SJCRH30 (cell line): ENCODE measurements at places on chromosomes 16 and 17.

DNA sequence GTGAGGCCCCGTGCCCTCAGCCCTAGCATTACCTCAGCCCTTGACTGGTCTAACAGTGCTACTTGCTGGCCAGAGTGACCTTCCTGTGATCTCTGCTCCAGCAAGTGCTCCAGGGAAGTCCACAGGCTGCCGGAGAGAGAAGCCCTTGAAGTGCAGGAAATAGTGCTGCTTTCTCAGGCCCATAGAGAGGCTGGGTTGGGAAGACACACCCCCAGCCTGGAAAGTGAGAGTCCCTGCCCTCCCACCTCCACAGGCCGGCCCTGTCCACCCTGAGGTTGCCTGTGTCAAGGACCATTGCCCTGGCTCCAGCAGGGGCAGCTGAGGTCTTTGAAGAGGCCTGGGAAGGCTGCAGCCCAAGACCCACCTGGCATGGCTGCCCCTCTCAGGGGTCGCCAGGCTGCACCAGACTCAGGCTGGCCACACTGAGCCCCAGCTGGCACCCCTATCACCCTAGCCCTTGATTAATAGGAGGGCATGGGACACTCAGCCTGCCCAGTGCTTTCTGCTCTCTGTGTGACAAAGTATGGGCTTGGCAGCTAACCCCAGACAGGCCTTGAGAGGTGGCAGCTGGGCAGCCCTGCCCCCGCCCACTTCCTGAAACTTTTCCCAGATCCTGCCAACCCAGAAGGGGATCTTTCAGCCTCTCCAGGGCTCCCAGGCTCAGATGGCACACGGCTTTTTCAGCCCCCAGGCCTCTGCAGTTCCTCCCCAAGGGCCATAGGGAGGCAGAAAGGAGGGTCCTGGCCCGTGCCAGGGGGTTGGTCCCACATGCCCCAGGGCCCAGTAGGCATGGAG is 21.7 kb downstream of the ATP6V0D1 start:
- no peak overlapping the region for H3K27ac ChIP-seq
- no peaks in the 10 kb centered on the region for H3K27me3 ChIP-seq
- no peak overlapping the region for H3K4me3 ChIP-seq
- DNase-seq = no peak

DNA sequence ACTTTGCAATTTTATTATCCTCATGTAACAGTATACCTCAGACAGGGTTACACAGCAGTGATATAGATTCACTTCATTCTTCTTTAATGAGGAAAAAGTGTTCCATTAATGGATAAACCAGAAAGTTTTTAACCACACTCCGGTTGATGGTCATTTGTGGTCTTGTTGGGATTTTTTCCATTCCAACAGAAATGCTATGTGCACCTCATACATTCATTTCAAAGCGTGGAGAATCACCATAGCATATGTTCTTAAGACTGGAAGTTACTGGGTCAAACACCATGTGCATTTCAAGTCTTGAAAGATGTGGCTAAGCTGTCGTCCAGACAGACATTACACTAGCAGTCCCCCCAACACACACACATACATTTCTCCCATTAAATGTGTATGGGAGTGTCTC is 245.8 kb upstream of the CDH5 start:
- peak; percentile 81 for DNase-seq
- H3K4me3 ChIP-seq = no peak overlapping the region
- H3K27me3 ChIP-seq = no peaks in the 10 kb centered on the region
- peak overlapping the region; percentile 97 for H3K27ac ChIP-seq
- H3K36me3 ChIP-seq = no peaks in the 10 kb centered on the region
- H3K4me1 ChIP-seq = peaks cover 43% of the 10 kb centered on the region

DNA sequence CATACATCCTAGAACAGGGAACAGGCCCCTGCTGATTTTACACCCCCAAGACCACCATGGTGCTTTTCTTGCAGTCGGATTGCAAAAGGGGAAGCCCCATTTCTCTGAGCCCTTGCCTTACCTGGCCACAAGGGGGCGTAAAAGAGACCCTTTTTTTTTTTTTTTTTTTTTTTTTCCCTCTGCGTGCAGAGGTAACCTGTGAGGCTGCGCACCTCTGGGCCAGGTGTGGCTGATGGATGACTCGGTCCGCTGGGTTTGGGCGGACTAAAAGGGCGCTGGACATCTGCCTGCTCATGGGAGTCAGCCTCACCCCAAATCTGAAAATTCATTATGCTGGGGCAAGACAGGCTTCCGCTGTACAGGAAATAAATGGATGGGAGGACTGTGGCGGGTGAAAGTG is 281.0 kb downstream of the CBLN1 start:
- H3K4me3 ChIP-seq = no peak overlapping the region
- H3K27me3 ChIP-seq = 0 out of 2 replicates have a peak, but pooled peaks cover 3% of the 10 kb centered on the region
- peak; percentile 10 for DNase-seq
- no peak overlapping the region for H3K27ac ChIP-seq
- no peaks in the 10 kb centered on the region for H3K36me3 ChIP-seq
- H3K4me1 ChIP-seq = no peaks in the 10 kb centered on the region

DNA sequence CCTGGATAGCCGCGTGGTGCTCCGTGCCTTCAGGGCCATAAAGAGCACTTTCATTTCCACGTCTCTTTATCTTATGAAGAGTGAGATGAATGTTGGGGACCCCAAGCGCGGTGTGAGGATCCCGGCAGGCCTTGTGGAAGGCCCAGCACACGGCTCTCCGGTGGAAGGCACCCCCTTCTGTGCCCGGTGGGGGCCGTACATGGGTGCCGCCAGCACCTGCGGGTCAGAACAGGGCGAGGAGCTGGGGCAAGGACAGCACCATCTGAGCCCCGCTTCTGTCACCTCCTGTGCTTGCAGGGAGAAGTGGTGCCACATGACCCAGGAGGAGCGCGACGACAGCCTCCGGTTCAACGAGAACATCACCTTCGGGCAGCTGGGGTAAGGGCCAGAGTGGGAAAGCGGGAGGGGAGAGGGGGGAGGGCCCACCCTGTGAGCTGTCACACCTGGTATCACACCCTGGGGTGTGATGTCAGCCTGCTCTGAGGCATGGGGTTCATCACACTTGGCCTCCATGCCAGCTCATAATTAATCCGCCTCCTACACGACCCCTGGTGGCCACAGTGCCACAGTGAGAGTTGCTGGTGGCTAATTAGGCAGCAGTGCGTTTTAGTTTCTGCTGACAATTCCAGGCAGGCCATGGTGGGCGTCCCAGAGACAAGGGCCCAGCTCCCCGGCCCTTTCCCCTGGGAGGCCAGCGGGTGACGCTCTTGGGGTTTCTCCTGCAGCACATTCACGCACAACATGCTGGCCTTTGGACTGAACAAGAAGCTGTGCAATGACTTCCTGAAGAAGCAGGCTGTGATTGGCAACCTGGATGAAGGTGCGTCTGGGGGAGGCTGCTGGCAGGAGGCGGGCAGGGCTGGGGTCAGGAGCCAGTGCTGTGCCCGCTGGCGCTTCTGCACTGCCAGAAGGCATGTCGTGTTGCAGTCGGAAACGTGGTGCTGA is 25.7 kb downstream of the CIBAR2 start:
- H3K4me1 ChIP-seq = peaks cover 4% of the 10 kb centered on the region; the same call in 1 of the 2 replicates
- no peaks in the 10 kb centered on the region for H3K27me3 ChIP-seq
- H3K36me3 ChIP-seq = no peaks in the 10 kb centered on the region
- DNase-seq = peak; percentile 74
- H3K4me3 ChIP-seq = no peak overlapping the region
- no peak overlapping the region for H3K27ac ChIP-seq

DNA sequence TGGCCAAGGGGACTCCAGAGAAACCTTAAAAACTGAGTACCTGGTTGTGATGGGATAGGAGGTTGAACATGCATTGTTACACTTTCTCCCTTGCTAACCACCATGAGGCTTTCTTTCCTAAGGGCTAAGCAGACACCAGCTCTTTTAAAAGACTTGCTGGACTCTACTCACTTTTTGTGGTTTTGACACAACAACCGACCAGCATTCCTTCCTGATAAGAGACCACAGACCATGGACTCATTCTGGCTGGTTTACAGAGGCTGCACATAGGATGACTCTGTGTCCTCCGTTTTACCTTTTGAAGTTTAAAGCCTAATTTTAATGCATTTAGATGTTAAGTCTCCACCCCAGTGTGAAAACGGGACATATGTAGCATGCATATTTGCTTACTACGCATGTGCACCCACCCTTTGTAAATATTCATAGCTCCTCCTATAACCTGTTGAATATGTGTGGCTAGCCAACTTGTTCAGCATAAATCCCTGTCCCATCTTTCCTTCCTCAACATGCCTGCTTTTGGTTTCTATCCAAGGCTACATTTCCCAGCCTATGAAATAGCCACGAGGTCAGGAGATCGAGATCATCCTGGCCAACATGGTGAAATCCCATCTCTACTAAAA is 475.9 kb downstream of the GRIN2A start:
- no peaks in the 10 kb centered on the region for H3K36me3 ChIP-seq
- no peaks in the 10 kb centered on the region for H3K4me1 ChIP-seq
- H3K27me3 ChIP-seq = 0 out of 2 replicates have a peak, but pooled peaks cover 2% of the 10 kb centered on the region
- no peak overlapping the region for H3K27ac ChIP-seq

- H3K27ac ChIP-seq = no peak overlapping the region
- no peak for DNase-seq
- no peaks in the 10 kb centered on the region for H3K27me3 ChIP-seq
Observed at GRCh38 chr16:30131869-30132475, 9.0 kb upstream of the MAPK3 start.

GRCh38 chr16:711548-712320 is 3.2 kb upstream of the METRN start:
- no peak overlapping the region for H3K27ac ChIP-seq
- no peaks in the 10 kb centered on the region for H3K36me3 ChIP-seq
- peak; percentile 86 for DNase-seq
- no peak overlapping the region for H3K4me3 ChIP-seq

GRCh38 chr17:15886804-15887203 is 58.1 kb upstream of the ADORA2B start:
- no peak overlapping the region for H3K27ac ChIP-seq
- no peak for DNase-seq
- 0 out of 2 replicates have a peak, but pooled peaks cover 2% of the 10 kb centered on the region for H3K27me3 ChIP-seq
- H3K4me1 ChIP-seq = no peaks in the 10 kb centered on the region

DNA sequence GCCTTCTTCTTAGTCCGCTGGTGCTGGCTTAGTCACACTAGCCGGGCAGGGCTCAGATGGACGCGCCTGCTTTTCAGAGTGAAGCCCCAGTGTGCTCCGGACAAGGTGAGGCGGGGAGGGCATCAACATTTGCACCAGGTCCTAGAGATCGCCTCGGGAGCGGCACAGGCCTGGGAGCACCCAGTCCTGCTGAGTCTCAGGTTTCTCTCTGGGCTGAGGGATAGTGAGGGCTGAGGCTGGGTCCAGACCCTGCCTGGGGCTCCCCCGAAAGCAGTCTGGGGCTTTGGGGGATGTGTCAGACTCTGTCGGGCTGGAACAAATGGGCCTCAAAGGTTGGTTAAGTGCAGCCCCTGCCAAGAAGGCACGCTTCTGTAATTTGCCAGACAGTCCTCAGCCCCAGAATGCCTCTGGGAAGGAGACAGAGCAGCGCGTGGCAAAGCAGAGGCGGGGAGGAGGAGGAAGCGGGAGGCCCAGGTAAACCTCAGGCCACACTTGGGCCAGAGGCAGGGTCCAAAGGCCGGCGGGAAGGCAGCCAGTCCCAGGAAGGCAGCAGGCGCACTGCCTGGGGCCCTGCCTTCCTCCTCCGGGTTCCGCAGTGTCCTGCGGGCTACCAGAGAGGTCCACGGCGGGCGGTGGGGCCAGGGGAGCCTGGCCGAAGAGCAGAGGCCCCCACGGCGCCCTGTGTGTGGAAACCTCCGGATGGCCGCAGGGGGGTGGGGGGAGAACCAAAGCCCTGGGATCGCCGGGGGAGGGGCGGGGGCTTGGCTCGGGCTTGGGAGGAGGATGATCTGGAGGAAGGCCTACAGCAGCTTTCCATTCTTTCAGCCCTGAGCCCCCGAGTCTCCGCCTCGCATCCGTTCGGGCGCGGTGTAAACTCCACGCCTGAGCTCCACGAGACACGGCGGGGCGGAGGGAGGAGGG is 39.5 kb upstream of the ATP2A3 start:
- no peaks in the 10 kb centered on the region for H3K27me3 ChIP-seq
- no peaks in the 10 kb centered on the region for H3K4me1 ChIP-seq
- no peak for DNase-seq

DNA sequence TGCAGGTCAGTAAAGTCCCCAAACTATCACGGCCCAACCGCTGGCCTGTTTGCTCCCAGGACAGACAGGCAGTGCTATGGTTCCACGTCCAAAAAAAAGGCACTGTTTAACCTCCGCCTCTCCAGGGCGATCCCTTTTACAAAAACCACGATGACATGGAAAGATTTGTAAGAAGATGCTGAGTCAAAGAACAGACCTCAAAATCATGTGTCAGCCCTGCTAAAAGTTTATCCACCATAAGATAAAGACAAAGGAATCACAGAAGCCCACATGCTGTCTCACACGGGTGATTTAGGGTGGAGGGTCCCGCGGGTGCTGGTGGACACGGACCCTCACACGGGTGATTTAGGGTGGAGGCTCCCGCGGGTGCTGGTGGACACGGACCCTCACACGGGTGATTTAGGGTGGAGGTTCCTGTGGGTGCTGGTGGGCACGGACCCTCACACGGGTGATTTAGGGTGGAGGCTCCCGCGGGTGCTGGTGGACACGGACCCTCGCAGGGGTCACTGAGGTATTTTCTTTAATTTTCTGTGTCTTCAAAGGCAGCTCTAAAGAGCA is 117.2 kb upstream of the METRNL start:
- no peak overlapping the region for H3K4me3 ChIP-seq
- DNase-seq = peak; percentile 2
- peaks cover 5% of the 10 kb centered on the region; the same call in 1 of the 2 replicates for H3K27me3 ChIP-seq
- H3K27ac ChIP-seq = no peak overlapping the region

DNA sequence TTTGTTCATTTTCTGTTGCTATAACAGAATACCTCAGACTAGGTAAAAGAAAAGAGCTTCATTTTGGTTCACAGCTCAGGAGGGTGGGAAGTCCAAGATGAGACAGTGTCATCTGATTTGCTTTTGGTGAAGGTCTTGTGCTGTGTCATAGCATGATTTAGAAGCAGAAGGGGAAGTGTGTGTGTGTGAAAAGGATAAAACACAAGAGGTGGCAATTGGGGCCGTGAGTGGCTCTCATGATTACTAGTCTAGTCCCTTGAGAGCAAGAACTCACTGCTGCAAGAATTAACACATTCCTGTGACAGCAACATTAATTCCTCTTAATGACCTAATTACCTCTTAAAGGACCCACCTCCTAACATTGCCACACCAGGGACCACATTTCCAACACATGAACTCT is 8.3 kb downstream of the SLC35G3 start:
- no peak overlapping the region for H3K27ac ChIP-seq
- H3K4me1 ChIP-seq = no peaks in the 10 kb centered on the region
- H3K4me3 ChIP-seq = no peak overlapping the region
- peaks cover 4% of the 10 kb centered on the region; the same call in 1 of the 2 replicates for H3K27me3 ChIP-seq
- no peak for DNase-seq
